ENCODE measurements at places on chromosomes 16 and 17.
A peak's percentile ranks its signal among the peaks of the same experiment; 100 is the strongest.

DNA sequence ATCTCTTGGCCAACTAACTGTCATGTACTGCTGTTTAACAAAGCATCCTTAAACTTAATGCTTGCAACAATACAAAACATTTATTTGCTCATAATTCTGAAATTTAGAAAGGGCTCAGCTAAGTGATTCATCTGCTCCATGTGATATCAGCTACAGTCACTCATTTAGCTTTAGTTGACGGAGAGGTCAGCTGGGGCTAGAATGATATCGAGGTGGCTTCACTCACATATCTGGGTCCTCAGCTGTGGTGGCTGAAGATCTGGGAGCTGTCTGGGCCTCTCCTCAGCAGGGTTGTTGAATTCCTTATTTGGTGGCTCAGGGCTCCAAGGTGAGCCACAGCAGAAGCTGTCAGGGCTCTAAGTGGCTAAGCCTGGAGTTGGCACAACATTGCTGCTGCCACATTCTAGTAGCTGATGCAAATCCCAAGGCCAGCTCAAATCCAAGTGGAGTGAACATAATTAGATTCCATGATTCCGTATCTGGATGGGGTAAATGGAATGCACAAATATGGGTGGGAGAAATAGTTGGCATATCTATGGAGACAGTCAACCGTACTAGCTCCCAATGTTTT lies 62.8 kb downstream of the HS3ST3A1 start:
- no peaks in the 10 kb centered on the region for H3K36me3 ChIP-seq
- no peaks in the 10 kb centered on the region for H3K27me3 ChIP-seq
- no peaks in the 10 kb centered on the region for H3K4me1 ChIP-seq
- DNase-seq: no peak

DNA sequence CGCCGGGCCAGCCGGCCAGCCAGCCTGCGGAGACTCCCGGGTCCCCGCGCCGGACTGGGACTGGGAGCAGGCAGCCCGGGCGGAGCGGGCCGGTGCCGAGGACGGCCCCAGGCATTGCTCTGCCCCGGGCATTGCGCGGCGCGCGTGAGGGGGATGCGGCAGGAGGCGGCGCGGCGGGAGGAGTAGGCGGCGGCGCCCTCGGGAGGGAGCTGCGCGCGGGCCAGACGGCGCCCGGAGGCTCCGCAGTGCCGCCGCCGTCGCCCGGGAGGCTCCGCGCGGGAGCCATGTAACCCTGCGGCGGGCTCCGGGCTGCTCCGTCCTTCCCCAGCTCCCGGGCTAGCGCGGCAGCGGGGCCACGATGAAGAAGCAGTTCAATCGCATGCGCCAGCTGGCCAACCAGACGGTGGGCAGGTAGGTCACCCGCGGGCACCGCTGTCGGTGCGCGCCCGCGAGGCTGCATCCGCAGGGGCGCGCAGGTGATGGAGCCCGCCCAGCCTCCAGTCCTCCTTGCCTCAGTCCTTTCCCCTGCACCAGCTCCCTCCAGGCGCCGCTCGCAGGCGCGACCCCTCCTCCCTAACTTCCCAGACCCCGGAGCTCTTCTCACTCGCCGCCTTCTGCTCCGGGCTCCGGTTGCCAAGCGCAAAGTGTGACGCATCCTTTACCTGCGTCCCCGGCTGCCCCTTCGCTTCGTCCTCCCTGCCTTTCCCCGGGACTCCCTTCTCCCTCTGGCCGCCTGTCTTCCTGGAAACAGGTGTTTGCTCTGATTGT lies at the start of gene ARHGAP44:
Gene ARHGAP44 (plus strand): TSS at position 18 of the 768 bp plus-strand sequence. CDS start 341 bp downstream, at position 359.
- peak within 1 kb of the TSS; percentile 84 for H3K27ac ChIP-seq
- peak within 1 kb of the TSS; percentile 76 for H3K4me3 ChIP-seq
- no peaks in the 10 kb centered on the region for H3K36me3 ChIP-seq
- peaks cover 7% of the 10 kb centered on the region for H3K4me1 ChIP-seq
- DNase-seq: peak; percentile 61

- H3K36me3 ChIP-seq: no peaks in the 10 kb centered on the region
- H3K4me3 ChIP-seq: no peak overlapping the region
- DNase-seq: no peak
- H3K27me3 ChIP-seq: peaks cover 2% of the 10 kb centered on the region
- peaks cover 20% of the 10 kb centered on the region for H3K4me1 ChIP-seq
- H3K27ac ChIP-seq: peak overlapping the region; percentile 4
Measured at GRCh38 chr17:50208611-50209061, 7.2 kb upstream of the COL1A1 start.

- no peak for DNase-seq
- H3K36me3 ChIP-seq: no peaks in the 10 kb centered on the region
- H3K27me3 ChIP-seq: no peaks in the 10 kb centered on the region
- no peaks in the 10 kb centered on the region for H3K4me1 ChIP-seq
- H3K4me3 ChIP-seq: no peak overlapping the region
- H3K27ac ChIP-seq: no peak overlapping the region
Measured at GRCh38 chr16:82972331-82972919, 345.7 kb downstream of the CDH13 start.

GRCh38 chr16:89024546-89025060 lies 47.6 kb upstream of the CBFA2T3 start:
- no peak overlapping the region for H3K4me3 ChIP-seq
- no peaks in the 10 kb centered on the region for H3K27me3 ChIP-seq
- H3K36me3 ChIP-seq: no peaks in the 10 kb centered on the region
- DNase-seq: no peak

DNA sequence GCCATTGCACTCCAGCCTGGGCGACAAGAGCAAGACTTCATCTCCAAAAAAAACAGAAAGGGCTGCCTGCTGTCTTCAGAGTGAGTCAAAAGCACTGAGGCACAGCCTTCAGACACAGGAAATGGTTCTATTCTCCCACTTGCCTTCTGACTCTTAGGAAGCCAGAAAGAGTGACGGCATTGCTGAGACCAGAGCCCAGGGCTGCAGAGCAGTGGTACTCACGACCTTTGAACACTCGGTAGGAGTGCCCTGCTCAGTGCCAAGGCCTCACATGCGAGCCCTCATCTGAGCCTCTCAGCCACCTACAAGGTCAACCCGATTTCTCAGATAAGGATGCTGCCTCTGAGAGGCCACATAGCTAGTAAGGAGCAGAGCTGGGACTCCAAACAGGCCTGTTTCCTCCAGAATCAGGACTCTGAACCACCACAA lies 3.5 kb upstream of the ITGAE start:
- no peak for DNase-seq
- H3K4me3 ChIP-seq: no peak overlapping the region
- peaks cover 32% of the 10 kb centered on the region for H3K36me3 ChIP-seq
- no peaks in the 10 kb centered on the region for H3K27me3 ChIP-seq
- H3K27ac ChIP-seq: no peak overlapping the region
- peaks cover 10% of the 10 kb centered on the region for H3K4me1 ChIP-seq

- H3K27ac ChIP-seq: no peak within 1 kb of the TSS
- peaks cover 58% of the 10 kb centered on the region for H3K4me1 ChIP-seq
- H3K4me3 ChIP-seq: peak within 1 kb of the TSS; percentile 45
- no peaks in the 10 kb centered on the region for H3K36me3 ChIP-seq
- no peaks in the 10 kb centered on the region for H3K27me3 ChIP-seq
- peak; percentile 93 for DNase-seq
Measured at GRCh38 chr16:2147981-2148671, at the start of gene RAB26. TSS of gene RAB26 (plus strand) at chr16:2148625. CDS start at chr16:2148784, 159 bp downstream.

DNA sequence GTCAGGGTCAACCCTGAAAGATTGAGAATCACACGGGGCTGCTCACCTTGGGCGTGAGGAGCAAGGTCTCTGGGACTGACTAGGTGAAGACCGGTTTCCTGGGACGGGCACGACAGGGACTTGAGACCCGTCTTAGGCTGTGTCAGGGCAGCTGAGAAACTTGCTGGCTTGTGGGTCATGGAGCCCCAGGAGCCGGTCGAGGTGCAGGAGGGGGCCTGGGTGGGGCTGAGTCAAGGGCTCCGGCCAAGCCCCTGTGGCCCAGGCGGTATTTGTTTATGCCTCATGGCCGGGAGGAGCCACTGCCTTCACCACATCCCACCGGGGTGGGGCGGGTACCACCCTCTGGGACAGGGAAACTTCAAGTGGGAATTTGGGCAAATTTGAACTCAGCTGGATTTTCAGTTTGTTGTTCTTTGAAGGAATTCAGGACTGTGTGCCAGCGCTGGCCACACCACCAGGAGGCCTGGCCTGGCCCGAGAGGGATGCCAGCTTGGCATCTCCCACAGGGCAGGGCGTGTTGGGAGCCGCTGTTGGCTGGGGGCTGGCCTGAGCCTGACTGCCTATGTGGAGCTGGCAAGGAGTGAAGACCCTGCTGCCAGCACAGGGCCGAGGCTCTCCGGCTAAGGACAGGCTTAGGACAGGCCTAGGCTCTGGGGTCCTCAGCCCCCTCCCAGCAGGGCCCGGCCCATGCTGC lies 116.1 kb downstream of the METRNL start:
- no peak overlapping the region for H3K27ac ChIP-seq
- DNase-seq: peak; percentile 79
- no peaks in the 10 kb centered on the region for H3K27me3 ChIP-seq
- H3K36me3 ChIP-seq: no peaks in the 10 kb centered on the region
- H3K4me1 ChIP-seq: peaks cover 33% of the 10 kb centered on the region
- H3K4me3 ChIP-seq: no peak overlapping the region

DNA sequence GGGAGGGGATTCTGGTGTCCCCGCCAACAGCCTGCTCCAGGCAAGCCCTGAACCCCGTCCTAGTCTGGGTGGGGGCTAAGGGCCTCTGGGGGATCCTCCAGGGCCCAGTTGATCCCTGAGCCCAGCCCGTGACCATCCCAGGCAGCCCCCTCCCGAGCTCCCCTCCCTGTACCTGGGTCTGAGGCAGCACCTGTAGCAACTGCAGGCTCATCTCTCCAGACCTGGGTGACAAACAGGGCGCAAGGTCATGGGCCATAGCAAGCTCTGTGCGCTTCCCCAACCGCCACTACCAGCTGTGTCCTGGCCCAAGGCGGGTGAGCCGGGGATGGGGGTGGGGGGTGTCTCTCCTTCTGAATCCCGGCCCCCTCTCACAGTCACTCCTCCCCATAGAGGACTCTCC lies 10.6 kb downstream of the CNGB1 start:
- no peak overlapping the region for H3K4me3 ChIP-seq
- peak; percentile 42 for DNase-seq
- no peaks in the 10 kb centered on the region for H3K4me1 ChIP-seq
- no peaks in the 10 kb centered on the region for H3K27me3 ChIP-seq

DNA sequence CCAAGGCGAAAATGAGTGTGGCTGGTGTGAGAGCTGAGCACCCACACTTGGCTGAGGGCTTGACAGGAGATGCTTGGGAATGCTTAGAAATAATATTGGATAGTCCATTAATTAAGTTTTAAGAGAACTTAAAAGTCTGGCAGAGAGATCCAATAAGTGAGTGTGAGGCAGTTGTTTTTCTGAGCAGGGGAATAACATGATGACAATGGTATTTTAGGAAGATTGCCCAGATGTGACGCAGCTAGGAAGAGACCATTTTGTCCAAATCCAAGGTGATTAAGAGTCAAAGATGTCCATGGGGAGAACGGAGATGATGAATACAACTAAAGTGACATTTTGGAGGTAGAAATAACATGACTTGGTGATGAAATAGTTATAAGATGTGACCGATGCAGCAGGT lies 102.8 kb upstream of the AXIN2 start:
- no peaks in the 10 kb centered on the region for H3K36me3 ChIP-seq
- H3K4me1 ChIP-seq: no peaks in the 10 kb centered on the region
- no peak for DNase-seq
- no peak overlapping the region for H3K27ac ChIP-seq

DNA sequence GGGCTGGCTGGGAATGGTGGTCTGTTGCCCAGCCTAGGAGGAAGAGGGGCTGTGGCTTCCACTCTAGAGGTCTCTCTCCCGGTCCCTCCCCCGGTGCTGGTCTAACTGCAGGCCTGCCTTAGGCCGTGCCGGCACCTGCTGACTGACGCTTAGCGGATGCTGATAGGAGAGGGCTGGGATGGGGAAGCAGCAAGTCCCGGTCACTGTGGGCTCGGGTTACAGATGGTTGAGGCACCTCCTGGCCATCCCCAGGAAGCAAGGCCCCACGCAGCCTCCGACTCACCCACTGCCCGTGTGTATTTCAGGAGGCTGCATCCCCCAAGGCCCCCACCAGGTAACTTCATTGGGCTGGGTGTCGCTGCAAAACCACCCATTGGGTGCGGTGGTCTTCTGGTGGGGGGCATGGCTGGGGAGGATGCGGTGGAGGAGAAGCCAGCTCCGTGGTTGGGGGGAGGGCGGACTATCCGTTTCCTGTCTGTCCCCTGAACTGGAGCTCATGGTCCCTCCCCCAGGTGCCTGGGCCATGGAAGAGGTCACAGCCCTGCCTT lies 278.9 kb downstream of the SEC14L1 start:
- H3K36me3 ChIP-seq: no peaks in the 10 kb centered on the region
- DNase-seq: no peak
- no peaks in the 10 kb centered on the region for H3K27me3 ChIP-seq
- H3K4me1 ChIP-seq: peaks cover 67% of the 10 kb centered on the region
- no peak overlapping the region for H3K4me3 ChIP-seq

DNA sequence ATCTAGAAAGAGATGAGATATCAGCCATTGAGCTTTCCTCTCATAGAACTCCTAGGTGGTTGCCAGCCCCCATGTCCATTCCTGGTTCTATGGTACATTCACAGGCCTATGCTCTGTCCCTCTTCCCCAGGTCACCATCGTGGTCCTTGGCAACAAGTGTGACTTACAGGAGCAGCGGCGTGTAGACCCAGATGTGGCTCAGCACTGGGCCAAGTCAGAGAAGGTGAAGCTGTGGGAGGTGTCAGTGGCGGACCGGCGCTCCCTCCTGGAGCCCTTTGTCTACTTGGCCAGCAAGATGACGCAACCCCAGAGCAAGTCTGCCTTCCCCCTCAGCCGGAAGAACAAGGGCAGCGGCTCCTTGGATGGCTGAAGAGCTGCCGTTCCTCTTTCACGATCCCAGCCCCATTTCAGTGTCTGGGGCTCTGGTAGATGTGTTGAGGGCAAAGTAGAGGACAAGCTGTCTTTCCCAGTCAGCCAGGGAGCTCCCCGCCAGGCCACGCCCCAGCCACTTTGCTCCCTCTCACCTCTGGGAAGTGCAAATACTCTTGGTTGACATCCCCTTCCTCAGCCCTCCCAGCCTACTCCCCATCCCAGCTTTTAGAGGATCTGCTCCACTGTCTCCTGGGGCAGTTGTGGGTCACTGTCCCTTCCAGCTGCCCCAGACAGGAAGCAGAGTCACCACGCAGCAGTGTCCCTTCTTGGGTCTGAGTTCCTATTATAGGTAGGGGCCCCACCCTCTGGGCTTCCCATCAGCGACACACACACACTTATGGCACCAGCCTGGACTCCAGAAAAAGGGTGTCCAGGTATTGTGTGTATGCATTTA lies 3.8 kb downstream of the NKIRAS2 start:
- H3K27me3 ChIP-seq: no peaks in the 10 kb centered on the region
- H3K36me3 ChIP-seq: peaks cover 22% of the 10 kb centered on the region
- H3K4me1 ChIP-seq: peaks cover 42% of the 10 kb centered on the region
- DNase-seq: peak; percentile 86
- H3K27ac ChIP-seq: peak overlapping the region; percentile 85
- no peak overlapping the region for H3K4me3 ChIP-seq

GRCh38 chr17:81350320-81350890 lies 44.9 kb upstream of the BAHCC1 start:
- H3K27ac ChIP-seq: peak overlapping the region; percentile 13
- DNase-seq: no peak
- H3K4me1 ChIP-seq: peaks cover 11% of the 10 kb centered on the region
- H3K27me3 ChIP-seq: no peaks in the 10 kb centered on the region
- no peaks in the 10 kb centered on the region for H3K36me3 ChIP-seq

- H3K4me3 ChIP-seq: no peak overlapping the region
- H3K27me3 ChIP-seq: no peaks in the 10 kb centered on the region
Measured at GRCh38 chr17:49388290-49388640, 26.2 kb upstream of the ZNF652 start.

GRCh38 chr17:55466671-55467070 lies 44.6 kb downstream of the SMIM36 start:
- no peaks in the 10 kb centered on the region for H3K36me3 ChIP-seq
- no peak overlapping the region for H3K4me3 ChIP-seq
- H3K27ac ChIP-seq: no peak overlapping the region
- no peaks in the 10 kb centered on the region for H3K4me1 ChIP-seq
- DNase-seq: no peak

GRCh38 chr16:89042711-89043551 lies 50.7 kb upstream of the ACSF3 start:
- no peaks in the 10 kb centered on the region for H3K27me3 ChIP-seq
- no peak overlapping the region for H3K27ac ChIP-seq
- H3K36me3 ChIP-seq: no peaks in the 10 kb centered on the region
- no peaks in the 10 kb centered on the region for H3K4me1 ChIP-seq

Data from upper lobe of left lung (tissue), 6 donors.